NCI-H2029 (cell line): ENCODE measurements at places on chromosomes 1 and 21.

GRCh38 chr1:87495147-87495546, 166.5 kb downstream of the LMO4 start:
- DNase-seq = no peak

DNA sequence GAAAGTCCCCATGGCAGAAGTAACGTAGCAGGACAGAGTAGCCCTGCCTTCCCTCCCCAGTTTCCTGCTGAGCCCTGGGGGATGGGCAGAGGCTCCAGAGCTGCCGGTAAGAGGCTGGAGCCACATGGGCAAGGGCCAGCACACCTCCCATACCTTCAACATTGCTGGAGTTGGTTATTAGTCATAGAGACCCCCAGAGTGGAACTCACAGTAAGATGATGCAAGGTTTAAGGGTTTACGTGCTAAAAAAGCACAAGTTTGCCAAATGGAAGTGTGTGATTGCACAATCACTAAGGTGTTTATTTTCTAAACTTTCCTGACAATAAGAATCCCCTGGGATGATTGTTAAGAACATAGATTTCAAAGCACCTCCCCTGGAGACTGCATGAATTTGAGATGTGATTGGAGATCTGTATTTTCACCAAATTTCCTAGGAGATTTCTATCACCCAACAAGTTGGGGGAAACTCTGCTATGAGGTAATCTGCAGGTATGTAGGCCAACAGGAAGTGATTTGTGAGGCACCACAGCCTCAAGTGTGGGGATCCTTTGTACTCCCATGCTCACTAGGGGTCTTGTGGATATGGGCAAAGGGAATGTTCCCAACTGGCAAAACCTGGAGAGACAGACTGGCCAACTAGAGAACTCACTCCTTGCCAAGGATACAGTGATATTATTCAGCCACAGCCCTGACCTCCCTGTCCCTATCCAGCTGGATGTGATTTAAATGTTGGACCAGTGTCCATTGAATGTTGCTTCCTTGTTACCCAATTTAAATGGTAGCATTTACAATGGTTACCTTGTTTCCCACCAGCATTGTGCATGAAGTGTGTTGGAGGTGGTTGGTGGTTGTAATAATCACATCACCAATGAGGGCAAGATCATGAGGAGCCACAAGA, 37.1 kb upstream of the CSF1 start:
- no peak for DNase-seq

DNA sequence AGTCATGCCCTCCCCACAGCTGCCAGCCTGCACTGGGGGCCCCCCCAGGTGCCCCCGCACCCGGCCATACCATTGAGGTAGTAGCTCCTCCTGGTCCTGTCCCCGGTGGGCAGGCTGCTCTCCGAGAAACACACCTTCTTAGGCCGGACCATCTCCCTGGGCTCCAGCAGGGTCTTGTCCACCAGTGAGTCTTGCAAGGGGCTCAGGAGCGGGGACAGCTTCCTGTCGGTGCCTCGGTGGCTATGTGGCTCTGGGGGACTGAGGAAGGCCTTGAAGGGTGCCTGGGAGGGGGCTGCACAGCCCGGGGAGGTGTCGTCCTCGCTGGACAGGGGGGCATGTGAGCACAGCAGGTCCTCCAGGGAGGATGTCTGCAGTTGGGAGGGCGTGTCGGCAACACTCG, 12.9 kb upstream of the FTCD start:
- no peak for DNase-seq

DNA sequence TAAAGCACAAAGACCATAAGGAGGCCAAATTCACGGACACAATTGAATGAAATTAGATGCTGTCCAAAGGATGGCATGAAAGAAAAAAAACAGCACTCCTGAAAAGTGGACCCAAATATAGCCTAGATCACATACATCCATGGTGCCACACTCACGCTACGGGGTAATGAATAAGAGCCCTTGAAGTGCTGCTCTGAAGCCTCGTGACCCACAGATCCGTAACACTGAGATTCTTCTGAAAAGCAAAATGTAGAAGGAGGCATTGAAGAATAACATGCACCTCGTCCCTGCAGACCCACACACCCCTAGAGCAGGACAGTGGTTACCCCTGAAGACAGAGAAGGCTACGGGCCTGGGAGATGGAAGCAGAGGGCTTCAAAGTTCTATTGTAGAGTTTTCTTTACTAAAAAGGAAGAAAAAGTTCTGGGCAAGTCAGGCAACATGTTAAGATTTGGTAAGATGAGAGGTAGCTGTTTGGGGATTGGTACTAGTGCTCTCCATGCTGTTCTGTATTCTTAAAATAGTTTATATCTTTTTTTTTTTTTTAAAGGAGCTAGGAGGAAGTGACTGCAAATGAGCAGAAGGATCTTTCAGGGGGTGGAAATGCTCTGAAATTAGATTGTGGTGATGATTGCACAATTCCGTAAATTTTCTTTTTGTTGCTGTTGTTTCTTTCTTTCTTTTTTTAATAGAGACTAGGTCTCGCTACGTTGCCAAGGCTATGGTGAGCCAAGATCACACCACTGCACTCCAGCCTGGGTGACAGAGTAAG, 4.1 kb upstream of the ITGB2 start:
- DNase-seq = no peak

DNA sequence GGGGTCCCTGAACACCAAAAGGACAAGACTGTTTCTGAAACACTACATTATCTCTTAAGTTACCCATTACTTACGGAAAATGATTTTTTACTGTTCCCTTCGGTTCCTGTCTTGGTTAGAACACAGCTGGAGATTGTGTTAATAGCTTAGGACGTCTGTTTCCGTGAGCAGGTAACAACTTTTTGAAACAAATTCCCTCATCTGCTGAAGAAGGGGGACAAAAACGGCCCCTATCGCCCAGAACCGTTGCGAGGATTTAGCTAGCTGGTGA, 67.8 kb downstream of the SLC35A3 start:
- no peak for DNase-seq

GRCh38 chr1:207744000-207744534, 7.8 kb upstream of the CD46 start:
- no peak for DNase-seq

- DNase-seq = no peak
Observed at GRCh38 chr1:24739241-24739640, 6.0 kb upstream of the CLIC4 start.

DNA sequence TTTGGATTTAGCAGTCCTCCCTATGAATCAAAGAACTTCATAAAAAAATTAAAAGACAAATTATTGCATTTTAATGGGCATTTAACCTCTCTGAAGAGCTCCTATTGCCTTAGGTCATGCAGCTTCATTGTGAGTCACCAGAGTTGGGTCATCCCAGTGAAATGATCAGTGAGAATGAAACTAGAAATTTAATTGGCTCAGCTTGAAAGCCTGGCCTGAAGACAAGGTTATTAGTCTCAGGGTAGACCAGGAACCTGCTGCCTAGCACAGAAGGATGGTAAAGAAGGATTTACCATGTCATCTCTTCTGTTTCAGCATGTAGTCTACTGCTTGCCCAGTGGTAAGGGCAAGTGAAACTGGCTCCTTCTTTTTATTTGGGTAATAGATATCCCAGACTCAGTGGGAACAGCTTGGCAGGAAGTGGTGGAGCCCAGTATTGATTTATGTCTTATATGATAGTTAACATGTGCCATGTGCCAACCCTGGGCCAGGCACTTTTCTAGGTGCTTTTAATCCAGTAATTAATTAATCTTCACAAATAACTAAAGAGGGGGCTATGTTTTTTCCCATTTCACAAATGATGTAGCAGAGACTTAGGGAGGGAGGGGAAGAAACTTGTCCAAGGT, 23.6 kb downstream of the LAMC2 start:
- DNase-seq = peak; percentile 45

- DNase-seq = no peak
Observed at GRCh38 chr1:10532362-10532761, 57.6 kb downstream of the PEX14 start.

DNA sequence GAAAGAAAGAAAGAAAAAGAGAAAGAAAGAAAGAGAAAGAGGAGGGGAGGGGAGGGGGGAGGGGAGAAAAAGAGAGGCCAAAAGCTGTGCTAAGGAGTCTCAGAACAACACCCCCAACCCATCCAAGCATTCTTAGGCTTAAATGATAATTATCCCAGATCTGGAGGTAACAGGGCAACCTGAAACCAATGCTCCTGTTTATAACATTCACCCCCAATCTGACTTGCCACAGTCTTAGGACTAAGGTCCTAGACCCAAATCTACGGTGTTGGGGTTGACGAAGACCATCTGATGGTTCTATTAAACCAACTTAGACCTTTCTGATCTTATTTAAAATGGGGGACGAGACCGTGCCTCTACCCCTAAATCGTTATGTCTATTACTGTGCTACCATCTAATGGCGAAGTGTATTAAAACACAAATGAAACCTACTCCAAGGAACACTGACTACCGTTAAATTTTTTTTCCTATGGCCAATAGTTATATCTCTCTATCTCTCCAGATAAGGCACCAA, 119.3 kb upstream of the CDC42BPA start:
- DNase-seq = no peak

GRCh38 chr1:56501888-56502287, 77.5 kb downstream of the PLPP3 start:
- DNase-seq = no peak

DNA sequence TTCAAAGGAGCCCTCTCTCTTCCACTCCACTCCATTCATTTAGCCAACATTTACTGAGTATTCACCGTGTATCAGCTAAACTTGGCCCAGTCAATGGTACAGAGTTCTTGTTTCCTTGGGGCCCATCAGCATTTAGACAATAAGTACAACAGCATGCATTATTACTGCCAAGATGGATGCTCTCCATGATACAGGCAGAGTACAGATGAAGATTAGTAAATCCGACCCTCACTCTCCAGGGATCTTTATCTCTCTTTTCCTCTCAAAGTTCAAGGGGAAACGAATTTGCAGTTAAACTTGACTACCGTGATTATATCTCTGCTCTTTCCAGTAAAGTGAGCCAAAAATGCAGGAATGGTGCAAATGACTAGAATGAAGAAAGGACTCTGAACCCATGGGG, 184.6 kb upstream of the DUSP10 start:
- DNase-seq = no peak

DNA sequence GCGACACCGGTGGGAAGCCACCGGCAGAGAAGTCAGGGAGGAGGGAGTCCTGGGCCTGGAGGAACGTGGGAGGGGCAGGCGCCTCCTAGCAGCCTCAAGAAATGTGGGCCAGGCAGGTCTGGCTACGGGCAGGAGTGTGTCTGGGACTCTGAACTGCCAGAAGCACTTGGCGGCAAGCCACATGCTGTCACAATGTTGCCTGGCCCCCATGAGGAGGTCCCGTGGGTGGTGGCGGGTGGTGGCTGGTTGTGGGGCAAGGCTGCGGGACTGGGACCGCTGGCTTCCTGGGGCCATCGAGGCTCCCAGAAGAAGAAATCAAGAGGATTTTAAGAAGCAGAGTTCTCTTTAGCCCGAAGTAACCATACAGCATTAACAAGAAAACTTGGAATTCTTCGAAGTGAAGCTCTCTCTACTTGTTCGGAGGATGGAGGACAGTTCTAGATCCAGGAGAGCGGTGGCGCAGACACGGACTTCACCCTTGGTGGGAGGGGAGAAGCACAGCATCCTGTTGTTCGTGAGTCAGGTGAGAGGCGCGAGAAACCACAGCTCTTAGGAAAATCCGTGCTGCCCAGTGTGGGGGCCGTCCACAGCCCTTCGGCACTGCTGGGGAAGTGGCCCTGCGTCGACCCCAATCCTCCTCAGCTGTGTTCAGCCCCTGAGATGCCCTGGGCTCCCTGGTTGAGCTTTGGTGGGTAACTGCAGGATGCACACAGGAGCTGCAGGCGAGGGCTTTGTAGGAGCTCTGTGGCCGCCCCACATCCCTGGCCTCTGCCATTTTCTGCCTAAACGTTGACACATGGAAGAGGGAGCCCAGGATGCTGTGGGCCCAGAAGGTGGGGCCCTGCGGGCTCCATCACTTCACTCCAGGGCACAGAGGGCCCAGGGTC, 12.4 kb downstream of the SKI start:
- no peak for DNase-seq

- no peak for DNase-seq
Observed at GRCh38 chr1:223553957-223554356, 111.5 kb downstream of the CAPN8 start.

DNA sequence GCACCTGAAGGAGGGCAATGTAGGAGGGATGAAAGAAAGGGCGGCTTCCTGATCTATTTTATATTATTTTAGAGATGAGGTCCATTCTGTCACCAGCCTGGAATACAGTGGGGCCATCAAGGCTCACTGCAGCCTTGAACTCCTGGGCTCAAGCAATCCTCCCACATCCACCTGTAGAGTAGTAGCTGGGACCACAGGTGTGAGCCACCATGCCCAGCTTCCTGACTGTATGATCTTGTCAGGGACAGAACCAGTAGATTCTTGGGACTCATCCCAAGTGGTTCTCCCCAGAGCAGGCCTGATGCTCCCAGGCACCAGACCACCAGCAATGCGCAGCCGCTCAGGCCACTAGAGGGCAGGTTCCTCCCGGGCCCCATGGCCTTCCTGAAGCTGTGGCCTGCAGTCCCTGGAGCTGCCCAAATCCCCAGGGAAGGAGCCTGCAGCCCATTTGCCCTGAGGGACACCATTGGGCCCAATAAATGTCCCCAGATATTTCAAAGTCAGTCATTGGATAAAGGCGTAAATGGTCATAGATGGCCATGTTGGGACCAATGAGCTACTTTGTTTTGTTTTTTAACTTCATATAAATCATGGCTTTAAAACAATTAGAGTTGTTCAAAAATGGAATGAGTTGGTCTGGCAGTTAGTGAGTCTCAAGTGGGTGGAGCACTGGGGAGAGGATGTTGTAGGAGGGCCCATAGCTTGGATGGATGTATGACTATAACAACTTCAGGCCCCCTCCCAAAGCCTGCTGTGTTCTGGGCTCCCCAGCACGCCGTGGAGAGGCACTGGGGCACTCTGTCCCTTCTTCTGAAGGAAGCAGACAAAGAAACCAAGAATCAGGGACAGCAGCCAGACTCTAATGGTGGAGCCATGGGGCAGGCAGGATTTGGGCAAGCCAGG, 44.7 kb upstream of the GOLT1A start:
- DNase-seq = no peak

- no peak for DNase-seq
Observed at GRCh38 chr1:196407358-196408051, 200.7 kb downstream of the KCNT2 start.

GRCh38 chr1:152110365-152110859, 4.8 kb downstream of the TCHH start:
- peak; percentile 9 for DNase-seq

DNA sequence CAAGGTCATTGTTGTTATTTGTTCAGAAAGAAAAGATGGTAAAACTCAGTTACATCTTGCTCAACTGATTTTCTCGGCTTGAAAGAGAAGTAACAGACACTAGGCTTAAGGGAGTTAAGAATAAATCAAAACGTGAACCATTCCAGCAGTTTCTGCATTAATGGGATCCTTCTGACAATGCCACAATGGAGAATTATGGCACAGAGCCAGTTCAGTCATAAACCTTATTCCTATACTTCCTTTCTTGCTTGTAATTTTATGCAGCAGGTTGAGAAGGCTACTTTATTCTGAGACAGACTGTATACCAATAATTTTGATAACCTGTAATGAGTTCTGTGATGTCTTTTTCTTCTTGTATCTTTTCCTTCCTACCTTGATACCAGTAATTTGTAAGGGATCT, 167.0 kb downstream of the C1orf21 start:
- DNase-seq = no peak
